ENCODE measurements at places on chromosomes 16 and 17.

DNA sequence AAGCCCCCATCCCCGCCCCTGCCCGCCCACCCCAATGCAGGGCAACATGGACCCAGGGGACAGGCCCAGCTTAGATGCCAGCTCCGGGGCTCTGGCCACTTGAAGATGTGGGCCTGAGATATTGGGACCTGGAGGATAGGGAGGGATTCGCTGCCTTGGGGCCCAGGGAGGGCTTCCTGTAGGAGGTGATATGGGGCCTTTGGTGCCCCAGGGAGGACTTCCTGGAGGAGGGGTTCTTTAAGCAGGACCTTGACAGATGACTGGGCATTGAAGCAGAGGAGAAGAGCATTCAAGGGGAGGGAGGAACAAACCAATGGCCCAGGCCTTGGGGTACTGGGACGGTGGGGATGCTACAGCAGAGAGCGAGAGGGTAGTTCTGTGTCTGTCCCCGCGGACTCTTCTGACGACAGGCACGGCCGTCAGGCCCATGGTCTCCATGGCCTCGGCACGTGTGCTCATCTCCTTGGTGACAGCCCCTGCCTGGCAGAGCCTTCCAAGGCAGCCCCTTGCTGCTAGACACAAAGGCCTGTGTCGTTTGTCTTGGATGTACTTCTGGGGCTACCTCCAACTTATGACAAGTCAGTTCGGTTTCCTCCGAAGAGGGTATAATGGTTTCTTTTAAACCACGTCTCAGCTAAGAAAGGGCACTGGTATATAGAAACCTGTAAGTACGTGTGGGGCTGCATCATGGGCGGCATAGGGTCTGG, 55.5 kb upstream of the ZC3H18 start:
- no peak for DNase-seq

- no peak for DNase-seq
Measured at GRCh38 chr16:65684230-65684629, 562.4 kb upstream of the CDH11 start.

- DNase-seq, result no peak
Measured at GRCh38 chr17:7408252-7408727, 645 bp downstream of the NLGN2 start.

GRCh38 chr17:69879576-69879975, 195.4 kb upstream of the KCNJ16 start:
- no peak for DNase-seq

DNA sequence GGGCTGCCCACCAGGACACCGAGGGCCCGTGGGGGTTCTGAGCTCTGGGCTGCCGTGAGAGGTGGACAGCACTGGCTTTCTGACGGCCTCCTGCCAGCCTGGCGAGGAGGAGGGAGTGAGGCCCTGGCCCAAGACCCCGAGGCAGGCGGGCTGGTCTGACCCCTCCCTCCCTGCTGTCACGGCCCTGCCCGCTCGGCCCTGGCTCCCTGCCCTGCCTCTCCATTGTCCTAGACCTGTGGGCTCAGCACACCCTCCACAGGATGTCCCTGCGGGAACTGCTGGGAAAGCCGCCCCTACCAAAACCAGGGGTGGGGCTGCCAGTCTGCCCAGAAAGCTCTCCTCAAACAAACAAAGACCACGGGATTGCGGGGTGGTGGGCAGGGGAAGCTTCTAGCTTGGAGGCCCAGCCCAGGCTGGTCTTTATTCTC, 20.7 kb downstream of the SPNS2 start:
- no peak for DNase-seq

GRCh38 chr17:44924107-44924544, 8.8 kb upstream of the GFAP start:
- DNase-seq, result no peak

Data from stimulated activated CD8-positive, alpha-beta memory T cell treated with anti-CD3 and anti-CD28 coated beads, Interleukin-12 subunit alpha, Interleukin-12 subunit beta, amount 100 ng/mL, for 4 hours (primary cell).